ENCODE measurements at places on chromosomes 5 and 9.

DNA sequence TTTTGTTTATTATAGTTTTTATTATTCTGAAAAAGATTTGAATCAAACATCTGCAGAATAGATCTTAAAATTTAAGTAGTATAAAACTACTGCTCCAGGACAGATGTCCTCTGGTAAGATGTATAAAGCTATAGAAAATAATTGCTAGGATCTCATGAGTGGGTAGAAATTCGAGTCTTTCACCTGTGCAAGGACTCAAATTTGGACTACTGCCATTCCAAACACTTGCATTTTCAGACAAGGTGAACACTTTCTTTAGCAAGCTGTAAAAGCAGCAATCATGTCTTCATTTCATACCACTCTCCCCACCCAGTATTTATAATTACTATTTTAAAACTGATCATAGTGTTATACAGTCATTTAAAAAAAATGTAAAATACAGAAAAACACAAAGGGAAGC, 20.7 kb downstream of the SKP2 start:
- no peak for DNase-seq

GRCh38 chr5:8685704-8686103, 816.8 kb downstream of the MTRR start:
- DNase-seq, result no peak

DNA sequence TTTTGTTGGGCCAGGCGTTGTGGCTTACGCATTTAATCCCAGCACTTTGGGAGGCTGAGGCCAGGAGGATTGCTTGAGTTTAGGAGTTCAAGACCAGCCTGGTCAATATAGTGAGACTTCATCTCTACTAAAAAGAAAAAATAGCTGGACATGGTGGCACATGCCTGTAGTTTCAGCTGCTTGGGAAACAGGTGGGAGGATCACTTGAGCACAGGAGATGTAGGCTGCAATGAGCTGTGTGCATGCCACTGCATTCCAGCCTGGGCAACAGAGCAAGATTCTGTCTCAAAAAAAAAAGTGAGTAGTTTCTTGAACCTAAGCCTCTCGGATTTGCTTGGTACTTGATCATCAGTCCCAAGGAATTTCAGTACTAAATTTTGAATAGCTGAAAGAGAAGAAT, 26.9 kb downstream of the G3BP1 start:
- DNase-seq, result no peak

DNA sequence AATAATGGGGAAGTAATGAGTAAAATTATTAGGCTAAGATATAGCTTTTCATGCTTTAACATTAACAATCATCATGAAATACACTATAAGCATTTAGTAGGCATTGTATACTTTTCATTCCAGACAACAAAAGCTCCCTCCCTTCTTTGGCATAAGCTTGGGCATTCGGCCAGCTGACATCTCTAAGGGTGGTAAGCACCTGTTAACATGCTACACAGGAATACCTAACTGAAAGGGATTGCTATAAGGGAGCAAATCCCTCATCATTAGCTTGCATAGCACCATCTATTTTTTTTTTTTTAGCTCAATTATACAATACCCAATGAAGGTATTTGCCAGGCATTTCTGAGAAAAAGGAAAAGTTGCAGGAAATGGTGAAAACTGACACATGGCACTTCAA, 16.6 kb downstream of the STRBP start:
- no peak for DNase-seq

DNA sequence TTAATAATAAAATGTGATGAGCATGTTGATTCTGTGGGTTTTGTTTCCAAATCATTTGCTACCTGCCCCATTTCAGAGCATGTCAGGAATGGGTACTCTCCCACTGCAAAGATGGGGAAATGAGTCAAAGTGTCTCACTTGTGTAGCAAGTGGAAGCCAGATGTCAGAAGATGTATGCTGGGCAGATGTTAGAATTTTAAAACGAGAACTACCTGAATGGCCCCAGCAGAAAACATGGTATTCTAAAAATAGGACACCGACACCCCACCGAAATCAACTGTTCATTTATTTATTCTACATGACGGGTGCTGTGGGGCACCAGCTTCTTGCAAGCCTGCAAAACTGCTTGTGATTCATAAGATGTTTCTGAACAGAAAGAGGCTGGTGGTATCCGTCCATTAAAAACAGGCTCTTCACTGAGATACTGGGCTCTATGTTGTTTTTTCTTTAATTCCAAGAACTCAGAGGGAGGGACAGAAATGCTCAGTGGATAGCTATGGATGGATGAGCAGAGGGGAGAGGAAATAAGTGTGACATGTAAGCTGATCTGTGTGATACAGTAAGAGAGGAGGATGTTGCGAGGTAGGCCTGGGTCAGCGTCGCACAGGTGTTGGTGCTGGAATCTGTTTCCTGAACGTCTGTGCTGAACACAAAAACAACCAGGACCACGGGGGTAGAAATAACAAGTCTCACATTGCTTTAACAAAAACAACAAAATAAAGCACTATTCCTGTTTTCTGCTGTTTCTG, 157.2 kb downstream of the EFNA5 start:
- no peak for DNase-seq

DNA sequence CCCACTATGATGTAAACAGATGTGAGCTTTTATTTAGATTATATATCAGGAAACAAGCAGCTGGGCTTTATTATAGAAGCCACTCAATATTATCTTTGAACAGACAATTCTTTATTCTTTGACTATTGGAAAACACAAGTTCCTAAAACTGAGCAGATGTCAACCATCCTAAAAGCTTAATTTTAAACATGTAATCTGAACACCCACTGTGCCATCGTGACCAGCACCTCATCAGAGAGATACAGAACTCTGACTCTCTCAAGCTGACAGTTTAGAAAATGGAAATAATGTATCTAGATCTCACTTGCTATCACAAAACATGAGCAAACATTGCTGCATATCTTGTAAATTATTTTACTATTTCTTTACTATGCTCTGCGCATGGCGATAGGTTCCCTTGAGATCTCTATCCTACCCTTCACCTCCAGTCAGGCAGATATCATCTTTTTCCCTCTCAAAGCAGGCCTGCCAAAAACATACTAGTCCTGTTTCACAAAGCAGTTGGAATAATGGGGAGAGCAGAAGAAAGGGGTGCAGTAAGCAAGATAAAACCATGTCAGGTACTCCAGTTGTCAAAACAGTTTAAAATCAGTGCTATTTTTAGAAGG, 151.0 kb downstream of the KIAA0825 start:
- no peak for DNase-seq

- DNase-seq, result no peak
These were observed 31.2 kb upstream of the MINAR2 start for GRCh38 chr5:129716651-129717050.

GRCh38 chr9:14097666-14098415, 216.1 kb downstream of the NFIB start:
- no peak for DNase-seq

DNA sequence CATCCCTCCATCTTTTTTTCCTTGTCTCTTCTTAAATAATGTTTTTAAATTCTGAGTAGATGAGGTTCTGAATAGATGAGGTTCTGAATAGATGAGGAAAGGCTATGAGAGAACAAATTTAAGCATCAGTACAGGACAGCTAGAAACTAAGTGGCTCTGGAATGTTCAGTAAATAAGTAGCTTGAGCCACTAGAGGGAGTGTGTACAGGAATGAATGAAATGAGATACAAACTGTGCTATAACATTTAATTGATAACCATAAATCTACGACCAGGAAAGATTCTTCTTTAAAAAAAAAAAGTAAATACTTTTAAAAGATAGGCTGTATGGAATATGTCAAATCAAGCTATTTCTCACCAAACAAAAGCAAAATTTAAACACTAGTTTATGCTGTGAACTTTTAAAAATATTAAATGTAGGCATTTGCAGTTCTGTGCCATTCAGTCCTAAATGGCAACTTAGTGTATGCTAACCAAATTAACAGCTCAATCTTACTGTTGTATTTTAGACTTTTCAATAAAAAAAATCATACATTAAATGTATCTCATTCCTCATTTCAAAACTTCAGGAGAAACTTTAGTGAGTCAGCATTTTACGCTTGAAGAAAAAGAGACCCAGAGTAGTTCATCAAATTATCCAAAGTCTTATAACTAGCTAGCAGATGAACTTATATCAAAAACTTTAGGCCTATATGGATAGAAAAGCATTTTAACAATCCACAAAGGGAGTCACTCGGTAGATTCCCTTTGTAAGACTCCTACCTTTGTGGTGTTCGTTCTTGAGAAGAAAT, 70.4 kb upstream of the SNX2 start:
- no peak for DNase-seq

GRCh38 chr5:53164478-53165165, 55.1 kb upstream of the MOCS2 start:
- no peak for DNase-seq

DNA sequence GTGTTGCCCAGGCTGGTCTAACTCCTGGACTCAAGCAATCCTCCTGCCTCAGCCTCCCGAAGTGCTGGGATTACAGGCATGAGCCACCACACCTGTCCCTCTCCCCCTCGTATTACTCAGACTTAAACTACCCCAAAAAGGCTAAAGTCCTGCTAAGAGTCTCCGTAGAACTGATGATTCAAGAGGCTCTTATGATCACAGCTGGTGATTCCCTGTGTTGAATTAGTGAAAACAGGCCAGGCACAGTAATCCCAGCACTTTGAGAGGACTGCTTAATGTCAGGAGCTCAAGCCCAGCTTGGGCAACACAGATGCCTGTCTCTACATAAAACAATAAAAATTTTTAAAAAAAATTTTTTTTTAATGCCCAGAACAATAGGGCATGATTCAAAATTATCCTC, 9.2 kb downstream of the CDC26 start:
- DNase-seq, result no peak

- DNase-seq, result no peak
These were observed 44.2 kb downstream of the MRPL36 start for GRCh38 chr5:1755321-1755949.

- no peak for DNase-seq
These were observed 33.0 kb downstream of the PPARGC1B start for GRCh38 chr5:149762958-149763630.

DNA sequence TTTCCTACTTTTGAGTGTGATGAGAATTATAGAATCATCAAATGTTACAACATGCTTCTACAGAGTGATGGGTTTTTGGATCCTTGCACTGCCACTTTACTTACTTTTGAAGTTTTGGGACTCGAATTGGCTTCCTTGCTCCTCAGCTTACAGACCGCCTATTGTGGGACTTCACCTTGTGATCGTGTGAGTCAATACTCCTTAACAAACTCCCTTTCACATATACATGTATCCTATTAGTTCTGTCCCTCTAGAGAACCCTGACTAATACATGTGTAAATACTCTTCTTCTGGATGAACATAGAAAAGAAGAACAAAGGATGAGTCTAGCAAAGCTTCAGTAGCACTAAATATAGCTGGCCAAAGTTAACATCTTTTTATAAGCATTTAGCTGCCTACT, 98.7 kb upstream of the PDE4D start:
- DNase-seq, result no peak

DNA sequence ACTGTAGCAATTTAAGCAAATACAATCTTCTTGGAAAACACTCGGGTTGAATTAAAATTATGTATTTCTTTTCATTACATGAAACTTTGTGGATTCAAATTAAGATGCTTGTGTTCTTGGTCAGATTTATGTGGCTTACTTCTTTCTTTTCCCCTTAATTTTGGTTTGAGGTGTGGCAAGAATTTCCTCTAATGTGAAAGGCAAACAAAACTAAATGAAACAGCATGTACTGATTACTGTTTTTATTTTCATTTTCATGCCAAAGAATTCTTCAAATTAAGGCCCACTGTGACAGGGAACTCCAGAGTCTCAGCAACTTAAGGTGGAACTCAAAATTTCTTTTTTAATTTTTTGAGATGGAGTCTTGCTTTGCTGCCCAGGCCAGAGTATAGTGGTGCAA, at the start of gene OMD:
Gene OMD, minus strand, starts transcription at position 132 of the 400 bp plus-strand sequence. CDS start 6,913 bp downstream, outside the sequence.
- no peak for DNase-seq

- no peak for DNase-seq
These were observed 46.5 kb downstream of the SVEP1 start for GRCh38 chr9:110532908-110533665.
